ENCODE measurements at places on chromosomes 16 and 17. TPM values are rescaled to one million over a fixed set of nuclear protein-coding genes. Genes with fewer than 3 reads are reported as not detected.

- no peak overlapping the region for H3K27ac ChIP-seq
- H3K4me3 ChIP-seq = no peak overlapping the region
- H3K36me3 ChIP-seq = peaks cover 13% of the 10 kb centered on the region
- H3K27me3 ChIP-seq = no peaks in the 10 kb centered on the region
- no peak for DNase-seq
Measured at GRCh38 chr16:24969071-24969470, 46.1 kb downstream of the ARHGAP17 start.

The TXNL4B gene
- total RNA-seq = 11.8 TPM

DNA sequence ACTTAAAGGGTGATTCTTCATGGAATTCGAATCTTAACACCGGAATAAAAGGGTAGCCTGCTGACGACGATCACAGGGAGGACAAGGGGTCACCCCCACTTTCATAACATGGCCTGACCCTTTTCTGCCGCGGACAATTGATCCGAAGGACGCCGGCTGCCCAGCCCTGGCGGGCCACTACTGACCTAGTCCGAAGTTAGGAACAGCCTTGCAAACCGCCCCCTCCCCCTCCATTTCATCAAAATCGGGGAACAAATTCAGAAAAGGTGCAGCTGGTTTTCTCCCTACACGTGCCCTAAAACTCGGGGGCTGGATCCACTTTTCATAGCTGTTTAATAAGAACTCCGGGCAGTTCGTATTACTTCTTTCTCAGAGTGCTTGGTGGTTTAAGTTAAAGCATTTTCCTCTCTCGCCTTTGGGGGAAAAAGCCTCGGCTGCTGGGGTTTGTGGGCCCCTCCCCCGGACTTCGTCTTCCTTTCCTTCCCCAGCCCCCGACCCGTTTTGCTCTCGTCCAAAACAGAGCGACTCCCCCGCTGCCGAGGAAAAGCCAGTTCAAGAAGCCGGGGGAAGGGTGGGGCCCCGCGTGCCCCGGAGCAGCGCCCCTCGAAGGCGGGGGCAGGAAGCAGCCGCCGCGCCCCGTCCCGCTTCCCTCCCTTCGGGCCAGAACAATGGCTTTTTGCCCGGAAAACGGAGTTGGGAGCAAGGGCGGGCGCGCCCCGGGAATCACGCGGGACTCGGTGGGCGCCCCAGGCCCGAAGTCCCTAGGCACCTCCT is 641 bp upstream of the CBX2 start:
- no peaks in the 10 kb centered on the region for H3K36me3 ChIP-seq
- no peaks in the 10 kb centered on the region for H3K4me1 ChIP-seq
- peak; percentile 88 for DNase-seq
- peaks cover 2% of the 10 kb centered on the region for H3K27me3 ChIP-seq
- H3K4me3 ChIP-seq = peak overlapping the region; percentile 41

- H3K4me3 ChIP-seq = no peak overlapping the region
- H3K27ac ChIP-seq = no peak overlapping the region
- DNase-seq = peak; percentile 93
Measured at GRCh38 chr17:1153795-1154546, 25.8 kb downstream of the ABR start.

DNA sequence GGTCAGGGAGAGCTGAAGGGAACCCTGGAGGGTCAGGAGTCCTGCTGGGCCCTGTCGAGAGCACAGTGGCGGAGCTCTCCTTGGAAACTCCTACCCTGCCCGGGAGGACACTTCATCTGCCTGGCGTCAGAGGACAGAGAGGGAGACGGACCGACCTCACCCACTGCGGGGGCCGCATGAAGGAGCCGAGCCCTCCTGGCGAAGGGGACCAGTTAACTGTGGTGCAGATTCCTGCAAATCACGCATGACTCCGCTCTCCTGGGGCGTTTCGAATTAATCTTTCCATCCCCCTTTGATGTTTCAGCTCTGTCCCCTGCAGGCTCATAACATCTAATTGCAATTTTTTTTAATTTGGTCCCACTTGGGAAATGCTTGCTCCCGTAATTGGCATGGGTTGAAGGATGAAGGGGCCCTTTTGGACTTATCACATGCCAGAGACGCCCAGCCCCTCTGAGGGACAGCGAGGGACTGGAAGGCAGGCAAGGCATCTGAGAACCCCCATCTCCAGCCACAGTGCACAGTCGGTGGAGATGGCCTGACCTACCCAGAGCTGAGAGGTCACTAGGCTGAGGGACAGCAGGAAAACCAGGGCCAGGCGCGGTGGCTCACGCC is 26.5 kb downstream of the RPH3AL start:
- H3K4me3 ChIP-seq = no peak overlapping the region
- no peaks in the 10 kb centered on the region for H3K27me3 ChIP-seq
- no peaks in the 10 kb centered on the region for H3K36me3 ChIP-seq
- peak; percentile 21 for DNase-seq

GRCh38 chr17:55140809-55141208 is 124.0 kb upstream of the HLF start:
- no peak for DNase-seq
- no peak overlapping the region for H3K4me3 ChIP-seq
- no peaks in the 10 kb centered on the region for H3K27me3 ChIP-seq
- H3K27ac ChIP-seq = no peak overlapping the region
- no peaks in the 10 kb centered on the region for H3K4me1 ChIP-seq
- no peaks in the 10 kb centered on the region for H3K36me3 ChIP-seq

DNA sequence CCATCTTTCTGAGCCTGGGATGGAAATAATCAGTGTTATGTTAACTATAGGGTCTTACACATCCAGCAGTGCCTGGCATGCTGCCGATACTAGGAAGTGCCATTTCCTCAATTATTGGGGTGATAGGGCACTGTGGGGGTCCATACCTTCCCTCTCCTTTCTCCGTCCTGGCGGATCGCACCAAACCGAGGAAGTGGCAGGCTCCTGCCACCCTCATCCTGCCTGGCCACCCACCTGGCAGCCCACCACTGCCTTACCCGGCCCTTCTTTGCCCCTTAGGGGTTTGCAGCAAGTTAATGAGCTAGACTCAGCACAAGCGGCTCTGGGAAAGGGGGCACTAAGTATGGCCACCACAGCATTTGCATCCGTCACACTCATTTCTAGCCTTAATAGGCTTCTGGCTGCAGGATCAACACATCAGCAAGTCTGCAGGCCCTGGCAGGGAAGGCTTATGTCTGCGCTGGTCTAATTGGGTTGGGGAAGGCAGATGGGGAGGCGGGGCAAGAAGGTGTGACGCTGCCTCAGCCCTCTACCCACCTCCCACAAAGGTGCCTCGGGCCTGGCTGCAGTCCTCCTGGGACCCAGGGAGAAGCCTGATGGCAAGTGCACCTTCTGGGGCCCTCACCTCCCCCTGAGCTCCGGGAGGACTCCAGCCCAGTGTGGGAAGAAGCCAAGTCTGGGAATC is 28.6 kb downstream of the DCAKD start:
- no peaks in the 10 kb centered on the region for H3K4me1 ChIP-seq
- H3K4me3 ChIP-seq = no peak overlapping the region
- no peaks in the 10 kb centered on the region for H3K27me3 ChIP-seq
- H3K27ac ChIP-seq = no peak overlapping the region
- no peak for DNase-seq

The FOXF1 gene
- total RNA-seq = 1.8 TPM

The KRTAP4-1 gene
- total RNA-seq = not detected

DNA sequence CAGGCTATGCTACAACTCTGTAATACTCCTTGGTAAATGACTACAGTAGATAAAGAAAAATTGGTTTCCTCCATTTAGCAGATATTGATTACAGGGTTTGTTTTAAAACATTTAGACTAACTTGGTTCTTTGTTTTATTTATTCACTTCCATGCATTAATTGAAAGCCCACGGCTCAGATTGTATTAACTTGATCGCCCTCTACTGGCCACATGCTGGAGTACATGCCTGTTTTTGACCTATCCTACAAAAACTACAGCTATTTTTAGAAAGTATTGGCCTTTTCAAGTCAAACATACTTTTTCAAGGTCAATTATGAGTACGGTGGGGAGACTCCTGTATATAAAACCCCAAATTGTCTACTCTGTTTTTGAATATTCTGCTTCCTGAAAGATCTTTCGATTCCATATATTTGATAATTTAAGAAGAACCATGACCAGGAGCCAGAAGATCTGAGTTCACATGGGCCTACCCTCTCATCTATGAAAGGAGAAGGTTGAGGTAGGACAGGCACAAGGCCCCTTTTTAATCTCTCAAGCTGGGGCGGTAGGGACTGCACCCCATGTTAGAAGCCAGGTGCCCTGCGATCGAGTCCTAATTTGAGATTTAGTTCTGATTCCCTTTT is 51.8 kb downstream of the CA10 start:
- no peaks in the 10 kb centered on the region for H3K4me1 ChIP-seq
- H3K27ac ChIP-seq = no peak overlapping the region
- no peaks in the 10 kb centered on the region for H3K36me3 ChIP-seq
- no peak overlapping the region for H3K4me3 ChIP-seq
- DNase-seq = no peak

The CFAP52 gene
- total RNA-seq = not detected

The RPUSD1 gene
- total RNA-seq = 12.1 TPM

The CACNG5 gene
- not detected for total RNA-seq

DNA sequence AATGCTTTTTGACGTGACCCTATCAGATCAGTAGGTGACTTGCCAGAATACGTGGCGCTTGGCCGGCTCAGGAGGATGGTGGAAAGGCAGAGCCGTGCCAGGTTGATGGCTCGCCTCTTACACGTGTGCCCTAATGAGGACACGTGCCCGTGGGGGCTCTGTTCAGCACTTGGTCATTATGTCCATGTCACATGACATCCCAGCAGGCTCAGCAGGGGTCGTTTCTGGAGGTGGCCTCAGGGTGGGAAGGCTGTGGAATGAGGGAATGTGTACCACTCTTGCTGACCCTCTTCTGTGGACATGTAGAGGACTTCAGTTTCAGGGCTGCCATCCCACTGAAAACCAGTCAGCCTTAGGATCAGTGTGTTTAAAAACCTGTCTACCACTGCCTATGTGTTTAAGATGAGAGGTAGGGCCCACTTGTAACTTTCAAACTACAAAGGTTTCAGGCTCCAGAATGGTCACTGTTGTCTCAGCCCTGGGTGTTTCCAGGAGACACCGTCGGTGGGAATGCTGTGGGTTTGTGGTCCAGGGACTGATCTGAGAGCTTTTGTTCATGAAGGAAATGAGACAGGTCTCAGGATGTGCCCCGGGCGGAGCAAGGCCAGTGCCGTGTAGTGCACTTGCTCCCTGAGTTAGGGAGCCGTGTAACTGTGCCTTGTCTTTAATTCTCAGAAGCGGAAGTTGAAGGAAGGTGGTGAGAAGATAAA is 12.1 kb downstream of the UBN1 start:
- no peaks in the 10 kb centered on the region for H3K27me3 ChIP-seq
- peaks cover 3% of the 10 kb centered on the region for H3K36me3 ChIP-seq
- no peak for DNase-seq
- H3K27ac ChIP-seq = no peak overlapping the region

The SPATA33 gene
- total RNA-seq = 8.6 TPM

GRCh38 chr16:12440228-12440530 is 363.5 kb downstream of the CPPED1 start:
- H3K4me3 ChIP-seq = no peak overlapping the region
- H3K36me3 ChIP-seq = peaks cover 1% of the 10 kb centered on the region

The MYH13 gene
- not detected for total RNA-seq

The PAQR4 gene
- 4.0 TPM for total RNA-seq

The SEZ6L2 gene
- total RNA-seq = 0.71 TPM

GRCh38 chr16:17305694-17306093 is 165.1 kb downstream of the XYLT1 start:
- no peaks in the 10 kb centered on the region for H3K27me3 ChIP-seq
- no peak for DNase-seq
- H3K27ac ChIP-seq = no peak overlapping the region
- H3K4me1 ChIP-seq = no peaks in the 10 kb centered on the region
- no peaks in the 10 kb centered on the region for H3K36me3 ChIP-seq

The C17orf67 gene
- total RNA-seq = 5.0 TPM

- H3K27ac ChIP-seq = no peak overlapping the region
- no peaks in the 10 kb centered on the region for H3K4me1 ChIP-seq
- no peak overlapping the region for H3K4me3 ChIP-seq
- no peak for DNase-seq
Measured at GRCh38 chr16:73321853-73322252, 273.9 kb upstream of the ZFHX3 start.

DNA sequence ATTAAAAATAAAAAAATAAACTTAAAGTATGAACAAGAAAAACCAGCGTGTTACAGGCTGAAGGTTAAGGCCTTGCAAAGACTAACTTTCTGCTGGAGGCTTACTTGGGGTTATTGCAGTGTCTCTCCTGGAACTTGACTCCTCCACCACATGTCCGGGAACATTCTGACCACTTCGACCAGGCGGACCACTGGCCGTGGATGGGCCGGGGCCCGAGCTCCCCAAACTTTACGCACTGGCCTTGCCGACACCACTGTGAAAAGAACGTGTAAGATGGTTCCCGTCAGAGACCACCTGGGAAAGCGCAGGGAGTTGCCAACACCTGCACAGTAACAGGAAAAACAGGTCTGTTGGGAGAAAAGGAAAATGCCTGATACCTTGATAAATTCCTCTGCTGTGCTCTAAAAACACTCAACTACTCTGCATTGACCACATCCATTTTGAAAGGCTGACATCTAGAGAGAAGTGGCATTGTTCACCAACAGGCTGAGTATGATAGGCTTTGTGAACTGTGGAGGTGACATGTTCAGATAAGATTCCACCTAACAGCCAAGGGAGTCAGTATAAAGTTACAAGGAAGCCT is 99.1 kb downstream of the ADAMTS18 start:
- no peaks in the 10 kb centered on the region for H3K4me1 ChIP-seq
- no peak for DNase-seq
- no peak overlapping the region for H3K27ac ChIP-seq
- no peak overlapping the region for H3K4me3 ChIP-seq
- H3K36me3 ChIP-seq = no peaks in the 10 kb centered on the region
- no peaks in the 10 kb centered on the region for H3K27me3 ChIP-seq

The TIGD7 gene
- 9.0 TPM for total RNA-seq

- no peak for DNase-seq
- H3K36me3 ChIP-seq = no peaks in the 10 kb centered on the region
- peaks cover 3% of the 10 kb centered on the region for H3K27me3 ChIP-seq
- H3K4me3 ChIP-seq = no peak overlapping the region
- H3K4me1 ChIP-seq = no peaks in the 10 kb centered on the region
Measured at GRCh38 chr17:73165616-73166404, 1.0 kb downstream of the SSTR2 start.

- DNase-seq = no peak
- H3K27ac ChIP-seq = no peak overlapping the region
- no peaks in the 10 kb centered on the region for H3K27me3 ChIP-seq
- H3K4me1 ChIP-seq = no peaks in the 10 kb centered on the region
- H3K36me3 ChIP-seq = no peaks in the 10 kb centered on the region
- H3K4me3 ChIP-seq = peak overlapping the region; percentile 66
Measured at GRCh38 chr16:10878328-10878643, 1.3 kb downstream of the CIITA start.

DNA sequence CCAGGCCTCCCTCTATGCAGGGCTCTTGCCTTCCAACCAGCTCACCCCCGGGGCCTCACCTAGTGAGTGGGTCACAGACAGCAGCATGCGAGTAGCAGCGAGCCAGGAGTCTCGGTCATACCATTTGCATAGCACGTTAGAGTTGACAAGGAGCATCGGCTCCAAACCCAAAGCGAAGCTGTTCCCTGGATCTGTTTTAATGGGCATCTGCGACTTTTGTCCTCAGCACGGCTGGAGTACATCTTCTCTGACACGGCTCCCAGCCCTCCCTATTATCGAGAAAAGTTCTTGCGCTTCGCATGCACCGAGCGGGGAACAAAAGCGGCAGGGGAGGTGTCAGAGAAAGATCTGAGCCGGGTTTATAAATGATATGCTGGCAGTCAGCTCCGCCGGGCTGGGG is 253.3 kb downstream of the MAF start:
- H3K36me3 ChIP-seq = no peaks in the 10 kb centered on the region
- no peaks in the 10 kb centered on the region for H3K27me3 ChIP-seq
- DNase-seq = no peak
- no peak overlapping the region for H3K4me3 ChIP-seq
- no peaks in the 10 kb centered on the region for H3K4me1 ChIP-seq
- no peak overlapping the region for H3K27ac ChIP-seq

The WNT3 gene
- 0.96 TPM for total RNA-seq

The CDH11 gene
- 182 TPM for total RNA-seq

The FBXL16 gene
- 0.16 TPM for total RNA-seq

Measured in aorta (tissue), 5 donors.